CD4-positive, alpha-beta T cell treated with Interleukin-4 for 4 hours (primary cell): ENCODE measurements at places on chromosomes 3 and 15.
A peak's percentile ranks its signal among the peaks of the same experiment; 100 is the strongest.

DNA sequence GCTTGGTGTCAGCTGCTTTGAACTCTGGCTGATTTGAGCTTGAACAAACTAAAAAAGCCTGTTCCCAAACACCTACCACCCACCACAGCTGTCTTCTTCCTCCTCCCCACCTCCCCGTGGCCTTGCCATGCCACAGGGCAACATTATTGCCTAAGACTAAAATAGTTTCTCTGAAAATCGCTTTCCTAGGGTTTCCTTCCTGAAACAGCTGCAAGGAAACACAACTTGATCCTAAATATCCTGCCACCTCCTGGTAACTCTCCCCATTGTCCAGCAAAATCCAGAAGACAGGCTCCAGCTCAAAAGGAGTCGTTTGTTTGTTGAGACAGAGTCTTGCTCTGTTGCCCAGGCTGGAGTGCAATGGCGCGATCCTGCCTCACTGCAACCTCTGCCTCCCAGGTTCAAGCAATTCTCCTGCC, 193.9 kb upstream of the TPM1 start:
- no peak for DNase-seq

GRCh38 chr3:194282436-194283122, 68.5 kb downstream of the CPN2 start:
- no peak for DNase-seq

GRCh38 chr15:82571722-82572222, 31.5 kb upstream of the RPS17 start:
- no peak for DNase-seq

DNA sequence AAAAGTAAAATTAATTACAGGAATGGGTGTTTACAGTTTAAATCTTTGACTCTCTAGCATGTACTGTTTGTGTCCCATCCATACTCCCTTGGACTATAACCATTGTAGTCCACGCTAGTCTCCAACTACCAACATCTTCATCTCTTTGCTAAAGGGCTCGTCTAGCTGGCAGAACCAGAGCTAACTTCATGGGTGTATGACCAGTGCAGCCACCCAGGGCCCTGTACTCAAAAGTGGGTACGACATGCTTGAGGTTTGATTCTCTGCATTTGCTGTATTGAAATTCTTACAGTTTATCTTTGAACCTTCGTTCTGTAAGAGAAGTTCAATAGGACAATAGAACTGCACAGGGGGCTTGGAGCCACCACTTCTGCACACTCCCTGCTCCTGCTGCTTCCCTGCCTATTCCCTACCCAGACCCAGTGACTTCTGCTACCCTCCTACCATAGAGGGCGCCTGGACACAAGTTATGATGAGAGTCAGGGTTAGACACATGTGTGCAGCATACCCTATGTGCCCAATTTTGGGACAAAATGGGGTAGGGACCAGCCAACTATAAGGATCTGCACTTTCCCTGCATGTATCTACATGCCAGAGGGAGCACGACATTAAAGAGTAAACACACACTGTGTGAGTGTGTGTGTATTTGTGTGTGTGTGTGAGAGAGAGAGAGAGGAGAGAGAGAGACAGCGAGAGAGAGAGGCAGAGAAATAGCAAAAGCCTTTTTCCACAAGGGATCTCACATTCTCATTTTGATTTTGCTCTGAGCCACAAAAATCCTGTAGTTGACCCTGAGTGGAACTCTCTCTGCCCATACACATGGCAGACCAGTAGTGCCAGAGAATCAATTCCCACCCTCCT, 59.0 kb upstream of the NECTIN3 start:
- DNase-seq: no peak

GRCh38 chr3:119702530-119703527, at the start of gene CFAP91:
Gene CFAP91 (plus strand): TSS chr3:119703022. CDS start chr3:119703099, 77 bp downstream.
- DNase-seq: peak; percentile 84

- no peak for DNase-seq
Measured at GRCh38 chr15:70200511-70201424, 103.1 kb upstream of the TLE3 start.

DNA sequence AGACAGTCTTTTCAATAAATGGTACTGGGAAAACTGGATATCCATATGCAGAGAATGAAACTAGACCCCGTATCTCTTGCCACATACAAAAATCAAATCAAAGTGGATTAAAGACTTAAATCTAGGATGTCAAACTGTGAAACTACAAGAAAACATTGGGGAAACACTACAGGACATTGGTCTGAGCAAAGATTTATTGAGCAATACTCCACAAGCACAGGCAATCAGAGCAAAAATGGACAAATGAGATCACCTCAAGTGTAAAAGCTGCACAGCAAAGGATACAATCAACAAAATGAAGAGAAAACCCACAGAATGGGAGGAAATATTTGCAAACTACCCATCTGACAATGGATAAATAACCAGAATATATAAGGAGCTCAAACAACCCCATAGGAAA, 38.4 kb upstream of the MBNL1 start:
- DNase-seq: no peak

GRCh38 chr3:4826237-4827100, 152.8 kb upstream of the BHLHE40 start:
- DNase-seq: no peak
